ENCODE measurements at places on chromosomes 11 and 22.
A peak's percentile ranks its signal among the peaks of the same experiment; 100 is the strongest.

- no peak for DNase-seq
Observed at GRCh38 chr11:103483996-103484395, 374.8 kb downstream of the DYNC2H1 start.

DNA sequence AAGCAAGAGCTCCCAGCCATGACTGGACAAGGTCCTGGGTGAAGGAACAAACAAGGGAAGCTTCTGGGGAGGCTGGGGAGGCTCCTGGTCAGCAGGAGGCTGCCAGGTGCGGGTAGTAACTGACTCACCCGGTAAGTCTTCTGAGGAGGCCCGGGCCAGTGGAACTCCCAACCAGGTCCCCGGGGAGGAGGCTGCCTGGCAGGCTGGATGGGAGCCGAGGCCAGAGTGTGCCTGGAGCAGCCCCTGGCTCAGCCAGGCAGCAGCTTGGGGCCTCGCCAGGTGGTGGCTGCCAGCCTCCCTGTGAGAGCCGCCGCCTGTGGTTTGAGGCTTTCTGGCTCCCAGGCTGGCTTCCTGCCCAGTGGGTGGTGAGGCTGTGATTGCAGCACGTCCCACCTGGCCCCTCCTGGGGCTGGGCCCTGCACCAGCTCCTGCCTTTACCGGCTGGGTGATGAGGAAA is 46.2 kb downstream of the IGF2 start:
- peak; percentile 55 for DNase-seq

DNA sequence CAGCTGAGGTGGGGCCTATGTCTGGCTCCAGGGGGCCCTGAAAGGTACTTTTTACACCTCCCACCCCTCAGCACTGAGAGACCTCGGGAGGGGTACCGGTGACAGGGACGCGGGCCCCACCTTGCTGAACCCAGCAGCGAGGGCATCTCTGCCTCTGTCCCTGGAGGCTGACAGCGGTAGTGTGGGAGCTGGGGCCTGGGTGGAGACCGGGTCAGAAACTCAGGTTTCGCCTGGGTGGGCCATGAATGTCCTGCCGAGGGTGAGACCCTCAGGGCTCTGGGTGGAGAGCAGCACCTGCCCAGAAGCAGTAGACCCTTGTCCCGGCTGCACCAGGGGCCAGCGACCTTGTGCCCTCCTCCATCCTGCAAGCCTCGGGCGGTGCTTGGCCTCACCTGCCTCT is 22.2 kb downstream of the PTDSS2 start:
- DNase-seq, result no peak

DNA sequence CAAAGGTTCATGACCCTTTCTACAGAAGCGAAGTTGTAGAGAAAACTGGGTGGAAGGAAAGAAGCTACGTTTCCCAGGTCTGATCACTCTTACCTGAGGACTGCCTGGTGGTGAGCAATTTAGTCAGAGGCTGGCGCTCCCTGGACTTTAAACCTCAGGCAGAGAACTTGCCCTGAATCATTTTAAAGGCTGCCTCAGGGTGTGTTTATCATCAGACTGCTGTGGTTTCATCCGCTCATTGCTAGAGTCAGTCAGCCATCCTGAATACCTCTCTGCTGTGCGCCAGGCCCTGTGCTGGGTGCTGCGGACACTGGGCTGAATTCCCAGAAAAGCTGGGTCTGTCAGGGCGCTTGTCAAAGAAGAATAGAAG is 2.7 kb downstream of the DTX4 start:
- no peak for DNase-seq

DNA sequence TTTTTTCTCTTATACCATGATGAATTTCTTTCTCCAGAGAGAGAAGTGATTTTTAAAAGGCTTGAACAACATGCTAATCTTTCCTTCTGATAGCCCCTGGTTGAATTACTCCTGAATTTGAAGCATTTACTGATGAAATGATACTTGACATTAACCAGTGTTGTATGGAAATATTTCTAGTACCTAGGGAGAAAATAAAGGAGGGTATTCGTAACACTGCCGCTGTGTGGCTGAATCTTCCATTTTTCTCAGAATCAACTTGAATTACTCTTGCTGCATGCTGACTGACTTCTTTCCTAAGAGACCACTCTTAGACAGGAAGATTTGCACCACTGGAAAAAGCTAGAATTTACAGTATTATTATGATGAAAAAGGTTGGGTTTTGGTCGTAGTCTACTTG is 118.3 kb downstream of the FAT3 start:
- DNase-seq, result no peak
